M059J (cell line): ENCODE measurements at places on chromosomes 7 and 10. TPM values are rescaled to one million over a fixed set of nuclear protein-coding genes. Genes with fewer than 3 reads are reported as not detected.

DNA sequence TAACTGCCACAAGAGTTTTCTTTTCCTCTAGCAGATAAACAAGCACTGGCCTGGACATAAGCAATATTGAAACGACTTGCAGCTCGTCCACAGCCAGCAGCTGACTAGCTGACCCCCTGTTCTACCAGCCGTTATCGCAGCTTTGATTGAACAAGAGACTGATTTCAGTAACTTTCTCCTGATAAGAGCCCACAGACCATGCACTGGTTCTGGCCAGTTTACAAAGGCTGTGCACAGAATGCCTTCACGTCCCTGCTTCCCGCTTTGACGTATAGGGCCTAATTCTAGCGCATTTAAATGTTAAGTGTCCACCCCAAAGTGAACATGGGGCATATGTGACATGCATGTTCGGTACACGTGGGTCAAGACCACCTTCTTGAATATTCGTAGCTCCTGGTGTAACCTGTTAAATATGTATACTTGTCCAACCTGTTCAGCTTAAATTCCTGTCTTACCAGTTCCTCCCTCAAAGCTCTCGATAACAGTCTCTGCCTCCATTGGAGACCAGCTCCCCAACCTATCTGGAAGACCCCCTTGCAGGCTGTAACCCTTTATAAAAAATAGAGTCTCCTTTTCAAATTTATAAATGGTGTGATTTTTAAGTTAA lies 69.2 kb downstream of the LYZL1 start:
- DNase-seq: no peak

- DNase-seq: peak; percentile 82
Measured at GRCh38 chr7:121278120-121279021, 50.4 kb upstream of the WNT16 start.

- DNase-seq: no peak
Measured at GRCh38 chr7:139972029-139972428, 90.7 kb downstream of the PARP12 start.

DNA sequence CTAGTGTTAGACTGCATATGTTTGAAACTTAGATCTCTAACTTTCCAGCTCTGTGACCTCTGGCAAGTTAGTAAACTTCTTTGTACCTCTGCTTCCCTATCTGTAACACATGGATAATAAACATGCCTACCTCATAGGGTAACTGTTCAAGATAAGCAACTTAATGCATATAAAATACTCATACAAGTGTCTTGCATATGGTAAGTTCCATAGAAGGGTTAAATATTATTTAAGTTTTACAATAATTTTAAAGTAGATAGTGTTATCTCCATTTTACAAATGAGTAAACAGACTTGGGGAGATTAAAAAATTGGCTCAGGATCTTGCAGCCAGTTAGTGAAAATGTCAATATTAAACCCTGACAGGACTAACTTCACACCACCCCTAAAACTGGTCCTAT lies 30.1 kb upstream of the CD36 start:
- DNase-seq: no peak

DNA sequence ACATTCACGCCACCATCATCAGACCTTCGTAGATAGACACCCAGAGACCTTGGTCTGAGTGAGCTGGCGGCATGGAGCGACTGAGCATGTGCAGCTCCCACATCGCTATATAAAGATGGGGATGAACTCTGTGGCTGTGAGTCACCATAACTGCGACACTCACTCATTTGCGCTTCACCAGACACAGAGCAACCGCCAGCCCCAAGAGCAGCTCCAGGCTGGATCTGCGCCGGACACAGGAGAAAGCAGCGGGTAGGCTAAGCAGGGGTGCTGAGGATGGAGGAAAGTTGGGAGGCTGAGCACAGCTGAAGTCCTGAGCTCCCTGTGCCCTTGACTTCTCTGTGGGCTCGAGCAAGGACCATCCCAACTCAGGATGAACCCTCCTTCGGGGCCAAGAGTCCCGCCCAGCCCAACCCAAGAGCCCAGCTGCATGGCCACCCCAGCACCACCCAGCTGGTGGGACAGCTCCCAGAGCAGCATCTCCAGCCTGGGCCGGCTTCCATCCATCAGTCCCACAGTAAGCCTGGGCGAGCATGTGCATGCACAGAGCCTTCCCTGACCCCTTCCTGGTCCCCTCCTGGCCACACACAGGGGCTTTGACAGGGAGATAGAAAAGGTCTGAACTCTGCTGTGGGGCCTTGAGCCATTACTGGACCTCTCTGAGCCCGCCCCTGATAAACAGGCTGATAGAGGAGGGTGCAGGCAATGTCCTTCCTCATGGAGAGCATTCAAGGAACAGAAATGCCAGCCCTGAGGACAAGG lies at the start of gene OPN4:
OPN4 (plus strand) TSS at position 137 of the 762 bp plus-strand sequence; CDS start at position 374, 237 bp downstream.
- DNase-seq: peak; percentile 81

The CCDC172 gene
- total RNA-seq: not detected in 2 replicates

The LRGUK gene
- total RNA-seq: not detected in 2 replicates
